Germinal center (tissue), 1 donor: ENCODE measurements at places on chromosomes 11 and 22.

GRCh38 chr11:64095949-64096348, 60.2 kb downstream of the FLRT1 start:
- no peak for DNase-seq

- DNase-seq = no peak
Observed at GRCh38 chr11:75474240-75474639, 41.2 kb upstream of the KLHL35 start.

- no peak for DNase-seq
Observed at GRCh38 chr11:35166369-35167360, 27.7 kb downstream of the CD44 start.

GRCh38 chr11:9060700-9061111, 30.7 kb downstream of the SCUBE2 start:
- DNase-seq = peak; percentile 34

GRCh38 chr22:45889093-45889538, 87.8 kb downstream of the WNT7B start:
- no peak for DNase-seq

- no peak for DNase-seq
Observed at GRCh38 chr11:46679241-46680163, 20.9 kb downstream of the ARHGAP1 start.

- DNase-seq = no peak
Observed at GRCh38 chr22:29454276-29454675, 15.9 kb downstream of the RFPL1 start.

- no peak for DNase-seq
Observed at GRCh38 chr11:69231466-69232018, 62.4 kb upstream of the MYEOV start.

- no peak for DNase-seq
Observed at GRCh38 chr11:13260201-13260962, 17.2 kb upstream of the BMAL1 start.

- DNase-seq = no peak
Observed at GRCh38 chr11:14223636-14224288, 135.2 kb downstream of the RRAS2 start.

GRCh38 chr11:27464909-27465308, 7.7 kb downstream of the LGR4 start:
- no peak for DNase-seq

DNA sequence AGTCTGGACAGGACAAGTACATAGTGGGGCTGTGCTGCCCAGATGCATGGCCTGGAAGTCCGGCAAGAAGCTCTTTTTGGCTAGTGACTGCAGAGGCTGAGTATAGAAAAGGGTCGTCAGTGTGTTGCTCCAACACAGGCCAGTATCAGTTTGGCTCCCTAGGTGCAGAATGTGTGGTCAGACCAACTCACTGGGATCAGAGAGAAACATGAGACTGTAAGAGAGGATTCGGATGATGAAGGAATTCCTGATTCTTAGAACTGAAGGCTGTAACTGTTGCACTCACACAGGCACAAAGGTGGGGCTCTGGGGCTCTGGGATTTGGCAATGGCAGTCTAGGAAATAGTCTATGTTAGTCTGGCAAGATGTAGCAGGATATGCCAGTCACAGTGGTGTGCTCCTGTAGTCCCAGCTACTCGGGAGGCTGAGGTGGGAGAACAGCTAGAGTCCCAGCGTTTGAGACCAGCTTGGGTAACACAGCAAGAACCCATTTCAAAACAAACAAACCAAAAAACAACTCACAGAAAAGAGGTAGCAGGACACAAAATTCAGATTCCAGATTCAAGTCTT, 11.1 kb upstream of the UPB1 start:
- no peak for DNase-seq

- no peak for DNase-seq
Observed at GRCh38 chr22:41094041-41094593, 1.7 kb downstream of the EP300 start.

GRCh38 chr11:72635309-72635915, 38.8 kb downstream of the PDE2A start:
- no peak for DNase-seq

DNA sequence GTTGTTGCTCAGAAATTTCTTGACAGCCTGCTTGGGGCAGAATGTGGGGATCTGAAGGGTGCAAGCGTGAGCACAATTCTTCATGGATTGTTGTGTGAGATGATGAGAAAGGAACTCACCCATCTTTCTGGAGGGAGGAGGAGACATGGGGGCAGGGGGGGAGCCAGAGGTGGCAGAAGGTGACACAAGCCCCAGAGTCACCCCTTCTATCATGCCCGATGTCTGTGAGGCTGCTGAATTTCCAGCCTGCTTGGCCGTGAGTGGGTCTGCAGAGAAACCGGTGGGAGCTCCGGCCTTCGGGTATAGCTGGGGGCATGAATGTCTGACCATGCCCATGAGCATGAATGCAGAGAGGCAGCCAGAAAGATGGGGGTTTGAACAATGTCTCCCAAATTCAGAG, 870.7 kb downstream of the TBC1D22A start:
- no peak for DNase-seq

DNA sequence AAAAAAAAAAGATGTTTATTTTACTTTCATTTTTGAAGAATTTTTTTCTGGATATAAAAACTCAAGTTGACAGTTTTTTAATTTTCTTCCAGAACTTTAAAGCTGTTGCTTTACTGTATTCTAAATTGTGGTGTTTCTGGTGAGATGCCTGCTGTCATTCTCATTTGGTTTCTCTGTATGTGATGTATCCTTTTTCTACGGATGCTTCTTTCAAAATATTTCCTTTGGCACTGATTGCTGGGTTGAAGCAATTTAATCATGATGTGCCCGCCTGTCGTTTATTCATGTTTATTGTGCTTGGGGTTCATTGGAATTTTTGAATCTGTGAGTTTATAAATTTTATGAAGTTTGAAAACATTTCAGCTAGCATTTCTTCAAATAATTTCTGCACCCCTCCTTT, 29.4 kb upstream of the CTSD start:
- no peak for DNase-seq

- no peak for DNase-seq
Observed at GRCh38 chr22:28310299-28310698, 369.3 kb downstream of the TTC28 start.

DNA sequence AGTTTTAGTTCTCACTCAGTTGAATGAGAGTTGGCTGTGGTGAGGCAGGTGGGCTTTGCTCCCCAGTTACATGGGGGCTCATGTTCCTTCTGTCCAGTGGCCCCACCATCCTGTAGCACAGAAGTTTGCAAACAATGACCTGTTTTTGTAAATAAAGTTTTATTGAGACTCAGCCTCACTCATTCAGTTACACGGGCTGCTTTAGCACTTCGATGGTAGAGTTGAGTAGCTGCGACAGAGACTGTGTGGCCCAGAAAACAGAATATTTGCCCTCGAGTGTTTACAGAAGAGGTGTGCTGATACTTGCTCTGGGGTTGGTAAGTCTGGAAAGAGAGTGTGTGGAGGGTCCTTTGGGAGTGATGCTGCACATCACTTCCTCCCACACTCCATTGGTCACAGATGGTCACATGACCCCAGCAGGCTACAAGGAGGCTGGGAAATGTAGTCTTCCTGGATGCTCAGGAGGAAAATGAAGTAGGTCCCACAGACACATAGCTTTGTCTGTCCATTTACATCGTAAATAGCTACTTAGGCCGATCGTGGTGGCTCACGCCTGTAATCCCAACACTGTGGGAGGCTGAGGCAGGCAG, 34.6 kb downstream of the IFT27 start:
- peak; percentile 21 for DNase-seq

- no peak for DNase-seq
Observed at GRCh38 chr11:112856591-112856990, 104.6 kb upstream of the NCAM1 start.

DNA sequence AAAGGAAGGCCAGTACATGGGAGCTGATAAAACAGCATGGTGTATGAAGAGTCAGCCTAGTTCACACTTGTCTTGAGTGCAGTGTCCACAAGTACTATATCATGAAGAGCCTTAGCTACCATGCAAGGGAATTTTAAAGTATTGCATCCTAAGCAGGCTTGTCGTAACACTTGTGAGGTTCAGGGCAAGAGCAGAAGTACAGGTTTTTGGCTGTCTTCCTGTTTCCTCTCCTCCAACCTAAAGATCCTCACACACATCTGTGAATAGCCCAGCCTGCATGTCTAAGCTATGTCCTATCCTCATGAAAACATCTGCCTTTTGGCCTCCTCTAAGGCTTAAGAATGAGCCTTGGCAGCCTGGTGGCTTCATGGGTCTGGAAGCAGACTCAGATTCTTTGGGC, 34.6 kb upstream of the TMEM123 start:
- no peak for DNase-seq

GRCh38 chr11:129453293-129453721, 77.7 kb downstream of the BARX2 start:
- DNase-seq = no peak

DNA sequence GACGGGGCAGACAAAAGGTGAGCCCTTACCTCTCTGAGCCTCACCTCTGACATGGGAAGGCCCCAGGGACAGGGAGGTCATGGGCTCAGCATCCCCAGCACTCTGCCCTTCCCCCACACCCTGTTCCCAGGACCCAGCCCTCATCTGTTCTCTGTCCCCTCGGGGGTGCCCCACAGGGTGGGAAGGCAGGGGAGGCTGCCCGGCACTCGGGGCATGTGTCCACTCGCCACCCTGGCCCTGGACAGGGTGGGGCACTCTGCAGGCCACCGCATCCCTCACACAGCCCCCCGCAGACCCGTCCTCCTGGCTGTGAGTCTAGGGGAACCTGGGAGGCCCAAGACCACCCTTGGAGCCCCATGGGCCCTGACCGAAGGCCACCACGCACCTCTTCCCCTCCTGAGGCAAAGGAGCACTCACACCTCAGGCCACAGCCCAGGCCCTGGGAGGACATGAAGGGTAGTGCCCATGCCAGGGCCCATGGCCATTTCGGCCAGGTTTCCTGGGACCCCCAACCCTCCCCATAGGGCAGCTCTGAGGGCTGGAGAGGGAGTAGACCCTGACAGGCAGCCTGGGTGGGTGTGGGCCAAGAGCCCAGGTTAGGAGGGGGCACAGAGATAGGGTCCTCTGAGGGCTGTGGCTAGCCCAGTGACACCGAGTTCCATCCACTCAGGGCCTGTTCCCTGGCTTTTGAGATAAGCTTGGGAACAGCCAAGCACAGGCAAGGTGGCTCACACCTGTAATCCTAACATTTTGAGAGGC, 193.1 kb downstream of the IGLL1 start:
- DNase-seq = no peak

DNA sequence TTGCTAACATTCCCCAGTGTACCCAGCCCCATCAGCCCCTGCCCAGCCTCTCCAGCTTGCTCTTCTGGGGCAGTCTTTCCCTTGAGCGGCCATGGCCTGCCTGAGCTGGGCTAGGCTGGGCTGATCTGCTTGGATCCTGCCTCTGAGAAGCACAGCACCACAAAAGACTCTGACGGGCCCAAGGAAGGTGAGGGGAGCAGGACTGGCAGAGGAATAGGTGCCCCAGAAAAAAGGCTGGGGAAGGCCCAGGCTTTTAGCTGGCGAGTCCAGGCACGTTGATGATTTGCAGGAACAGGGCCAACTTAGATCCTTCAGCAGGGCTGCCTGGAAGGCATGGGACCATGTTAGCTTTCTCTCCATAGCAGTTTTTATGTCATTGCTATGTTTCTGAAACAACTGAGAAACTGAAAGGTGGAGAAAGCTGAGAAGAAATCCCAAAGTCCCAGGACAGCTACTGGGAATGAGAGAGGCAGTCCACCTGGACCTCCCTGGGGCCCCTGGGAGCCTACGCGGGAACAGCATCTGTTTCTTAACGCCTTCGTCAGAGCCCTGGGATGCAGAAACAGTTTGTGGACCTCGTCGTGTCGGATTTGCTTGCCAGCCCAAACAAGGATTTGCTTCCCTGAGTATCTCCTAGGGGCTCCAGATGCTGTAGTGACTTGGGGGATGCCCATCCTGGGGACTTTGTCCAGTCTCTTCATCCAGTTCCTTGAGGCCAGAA, 24.4 kb upstream of the FXYD6 start:
- DNase-seq = no peak

- no peak for DNase-seq
Observed at GRCh38 chr11:114105611-114106010, 46.1 kb downstream of the ZBTB16 start.

GRCh38 chr11:64222651-64223000, 3.4 kb downstream of the TRPT1 start:
- DNase-seq = no peak

- DNase-seq = no peak
Observed at GRCh38 chr11:1504138-1504537, 17.6 kb upstream of the MOB2 start.

- no peak for DNase-seq
Observed at GRCh38 chr22:34738661-34739400, 327.1 kb upstream of the ISX start.

- DNase-seq = no peak
Observed at GRCh38 chr11:75184757-75185425, 34.0 kb downstream of the SLCO2B1 start.

- no peak for DNase-seq
Observed at GRCh38 chr11:120819437-120820365, 204.2 kb upstream of the TBCEL start.

DNA sequence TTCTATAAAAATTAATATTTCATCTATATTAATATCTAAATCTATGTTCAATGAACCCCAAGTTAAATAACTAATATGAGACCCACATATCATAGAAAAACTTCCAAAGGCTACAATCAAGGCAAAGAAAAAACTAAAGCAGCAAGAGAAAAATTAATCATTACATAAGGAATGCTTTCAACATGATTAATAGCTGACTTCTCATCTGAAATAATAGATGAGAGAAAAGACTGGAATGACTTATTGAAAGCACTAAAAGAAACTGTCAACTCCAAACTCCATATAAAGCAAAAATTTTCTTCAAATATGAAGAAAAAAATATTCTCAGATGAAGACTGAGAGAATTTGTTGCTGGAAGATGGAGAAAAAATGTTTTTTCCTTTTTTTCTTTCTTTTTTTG, 13.0 kb downstream of the TRIM5 start:
- DNase-seq = no peak

DNA sequence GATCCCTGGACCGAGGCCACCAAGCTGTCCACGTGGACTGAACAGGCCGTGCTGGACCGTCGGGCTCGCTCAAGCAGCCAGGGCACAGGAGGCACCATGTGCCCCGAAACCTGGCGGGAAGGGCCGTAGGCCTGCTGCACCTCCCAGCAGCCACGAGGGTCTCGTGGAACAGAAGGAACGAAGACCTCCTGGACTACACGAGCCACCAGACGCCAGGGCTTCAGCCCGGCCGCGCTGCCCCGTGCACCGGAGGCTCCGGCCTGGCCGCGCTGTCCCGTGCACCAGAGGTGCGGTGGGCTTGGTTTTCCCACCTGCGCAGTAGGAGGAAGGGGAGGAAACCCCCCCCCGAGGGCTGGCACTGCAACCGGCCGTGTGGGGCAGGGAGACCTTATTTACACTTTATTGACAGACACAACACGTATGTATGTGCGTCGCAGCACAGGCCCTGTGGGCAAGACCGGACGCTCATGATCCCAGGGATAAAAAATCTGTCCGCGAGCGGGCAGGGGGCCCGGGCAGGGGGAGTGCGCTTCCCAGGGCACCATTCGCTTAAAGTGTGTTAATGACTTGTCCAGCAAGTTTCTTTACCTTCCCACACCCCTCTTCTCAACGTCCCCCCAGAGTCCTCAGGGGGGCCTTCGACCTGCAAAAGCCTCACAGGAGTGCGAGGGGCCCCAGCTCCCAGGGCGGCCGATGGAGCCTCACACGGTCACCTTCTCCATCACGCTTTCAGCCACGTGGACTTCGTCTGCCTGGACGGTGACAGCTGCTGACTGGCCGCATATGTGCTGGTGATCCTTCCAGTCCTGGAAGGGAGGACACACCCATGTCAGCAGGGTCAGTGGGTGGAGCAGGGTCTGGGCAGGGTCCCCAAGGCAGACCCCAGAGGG, 7.0 kb downstream of the DRD4 start:
- DNase-seq = no peak

- peak; percentile 54 for DNase-seq
Observed at GRCh38 chr11:125941619-125942611, 3.9 kb upstream of the VSIG10L2 start.

GRCh38 chr11:78033040-78033439, 10.0 kb upstream of the KCTD14 start:
- DNase-seq = no peak
